ENCODE measurements at places on chromosomes 2 and 18.

GRCh38 chr2:127121776-127122176, 14.8 kb upstream of the BIN1 start:
- DNase-seq, result no peak

DNA sequence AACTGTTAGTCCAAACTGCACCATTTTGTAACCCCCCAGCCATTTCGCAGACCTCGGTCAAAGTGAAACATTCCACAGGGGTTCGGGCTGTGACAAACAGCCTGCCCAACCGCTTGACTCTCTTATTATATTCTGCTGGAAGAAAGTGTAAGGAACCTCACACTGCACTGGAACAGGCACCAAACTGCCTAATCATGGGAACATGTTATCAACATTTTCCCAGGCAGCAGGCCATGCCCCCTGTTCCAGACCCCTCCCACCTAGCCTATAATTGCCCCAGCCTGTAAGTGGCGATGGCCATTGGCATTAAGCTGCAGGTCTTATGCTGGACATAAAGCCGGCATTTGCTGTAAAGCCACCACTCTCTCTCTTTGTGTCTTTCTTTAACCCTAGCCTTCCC, 16.9 kb downstream of the LYG2 start:
- DNase-seq, result no peak

GRCh38 chr2:101415884-101416283, 28.6 kb upstream of the CREG2 start:
- no peak for DNase-seq

DNA sequence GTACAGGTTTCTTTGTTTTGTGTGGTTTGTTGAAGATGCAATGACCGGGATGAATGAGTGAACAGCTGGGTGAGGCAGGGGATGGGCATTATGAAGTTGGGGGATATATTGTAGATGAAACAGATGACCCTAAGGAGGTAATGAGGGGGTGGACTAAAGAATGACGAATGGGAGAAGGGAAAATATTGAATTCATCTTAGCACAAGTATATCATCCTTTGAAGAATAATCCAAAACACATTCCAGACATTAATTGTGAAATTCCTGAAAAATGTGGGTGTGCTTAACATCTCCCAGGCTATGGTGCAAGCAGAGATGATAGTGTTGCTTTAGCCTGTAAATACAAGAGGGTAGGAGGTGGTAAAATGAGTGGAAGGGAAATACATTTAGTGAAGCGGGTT, 5.8 kb downstream of the CRIM1 start:
- DNase-seq, result no peak

DNA sequence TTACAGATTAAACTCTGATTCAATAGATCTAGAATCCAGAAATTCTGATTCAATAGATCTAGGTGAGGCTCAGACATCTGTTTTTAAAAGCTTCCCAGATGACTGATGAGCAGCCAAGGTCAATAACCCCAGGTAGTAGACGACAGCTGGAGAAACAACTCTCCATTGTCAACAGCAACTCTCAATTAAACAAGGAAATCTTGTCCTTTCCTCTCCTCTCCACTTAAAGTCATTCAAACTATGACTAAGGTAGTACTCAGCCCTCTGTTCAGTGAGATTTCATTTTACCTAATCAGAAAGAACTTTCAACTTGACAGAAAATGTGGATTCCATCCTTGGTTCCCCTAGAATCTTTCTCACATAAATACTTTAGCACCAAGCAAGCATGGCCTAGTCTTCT, 94.6 kb upstream of the SCG2 start:
- no peak for DNase-seq
